Stromal cell of bone marrow (primary cell): ENCODE measurements at places on chromosomes 6 and 20.

- DNase-seq: no peak
Observed at GRCh38 chr20:49482621-49483017, at the start of gene KCNB1. Gene KCNB1, minus strand, starts transcription at chr20:49482668. Its CDS starts 188 bp downstream, at chr20:49482480.

GRCh38 chr6:41552723-41553122, 6.5 kb downstream of the FOXP4 start:
- no peak for DNase-seq

DNA sequence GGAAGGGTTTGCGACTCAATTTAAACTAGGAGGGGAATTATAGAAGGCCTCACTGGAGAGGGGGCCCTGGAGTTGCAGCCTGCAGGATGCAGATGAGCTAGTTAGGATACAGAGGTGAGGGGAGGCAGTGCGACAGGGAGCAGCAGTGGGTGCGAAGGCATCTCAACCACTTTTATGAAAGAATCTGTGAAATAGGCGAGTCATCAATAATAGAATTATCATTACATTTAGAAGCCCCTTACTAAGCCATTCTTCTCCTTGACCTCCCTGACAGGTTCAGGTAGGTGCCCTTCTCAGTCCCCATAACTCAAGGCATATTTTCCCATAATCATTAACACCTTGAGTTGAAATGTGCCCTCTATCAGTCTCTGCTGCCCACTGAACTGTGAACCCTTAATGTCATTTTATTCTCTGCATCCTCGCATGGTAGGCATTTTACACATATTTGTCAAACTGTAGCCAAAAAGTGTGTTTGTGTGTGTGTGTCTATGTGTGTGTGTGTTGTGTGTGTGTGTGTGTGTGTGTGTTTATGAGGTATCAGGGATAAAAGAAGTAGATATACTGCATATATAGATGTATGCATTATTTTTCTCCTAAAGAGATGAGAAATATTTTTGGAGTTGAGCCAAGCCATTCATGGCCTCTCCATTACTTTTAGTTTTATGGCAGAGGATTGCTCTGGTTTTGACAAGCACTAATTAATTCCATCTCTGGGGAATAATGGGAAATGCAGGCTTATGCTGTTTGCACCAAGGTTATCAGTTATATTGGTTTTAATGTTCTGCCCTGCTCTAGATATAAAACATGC, 898.8 kb downstream of the KIF16B start:
- DNase-seq: no peak

- no peak for DNase-seq
Observed at GRCh38 chr6:132712366-132712765, 1.5 kb downstream of the VNN1 start.

DNA sequence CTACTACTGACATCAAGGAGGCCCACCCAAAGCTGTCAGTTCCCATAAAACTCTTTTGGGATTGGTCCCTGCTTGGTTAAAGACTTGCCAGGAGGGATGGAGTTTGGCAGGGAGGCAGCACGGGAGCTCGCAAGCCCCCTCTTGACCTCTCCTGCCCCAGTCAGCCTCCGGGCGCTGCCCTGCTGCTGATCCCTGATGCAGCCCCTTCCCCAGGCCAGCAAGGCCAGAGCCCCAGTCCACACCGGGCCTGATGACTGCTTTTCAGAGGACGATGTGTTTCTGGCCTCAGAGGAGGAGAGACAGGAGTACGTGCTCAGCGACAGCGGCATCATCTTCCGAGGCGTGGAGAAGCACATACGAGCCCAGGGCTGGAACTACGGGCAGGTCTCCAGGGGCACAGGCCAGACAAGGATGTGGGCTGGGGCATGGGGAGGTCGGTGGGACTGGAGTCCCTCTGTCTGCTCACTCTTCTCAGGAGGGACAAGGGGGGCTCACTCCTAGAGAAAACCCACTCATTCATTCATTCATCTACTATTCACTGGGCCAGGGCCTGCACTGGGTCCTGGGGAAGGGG, 15.6 kb downstream of the TGM6 start:
- DNase-seq: no peak

DNA sequence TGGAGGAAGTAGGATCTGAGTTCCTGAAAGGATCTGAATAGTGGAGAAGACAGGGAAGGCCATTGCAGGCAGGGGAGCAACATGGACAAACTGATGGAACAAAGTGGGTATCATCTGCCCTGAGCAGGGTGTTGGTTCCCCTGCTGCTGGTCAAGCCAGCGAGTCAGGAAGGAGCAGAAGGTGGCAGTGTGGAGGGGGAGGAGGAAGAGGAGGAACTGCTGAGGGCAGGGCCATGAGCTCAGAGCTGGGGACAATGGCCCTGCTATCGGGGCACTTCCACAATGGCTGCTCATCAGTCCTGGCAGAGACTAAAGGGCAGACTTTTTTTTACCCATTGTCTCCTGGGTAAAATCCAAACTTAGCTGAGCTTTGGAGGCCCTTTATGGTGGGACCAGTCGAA, 13.6 kb downstream of the CNBD2 start:
- DNase-seq: no peak

GRCh38 chr20:50514750-50515149, 4.6 kb downstream of the PTPN1 start:
- no peak for DNase-seq
